Brain pericyte (primary cell): ENCODE measurements at places on chromosomes 7 and 10.
A peak's percentile ranks its signal among the peaks of the same experiment; 100 is the strongest.

DNA sequence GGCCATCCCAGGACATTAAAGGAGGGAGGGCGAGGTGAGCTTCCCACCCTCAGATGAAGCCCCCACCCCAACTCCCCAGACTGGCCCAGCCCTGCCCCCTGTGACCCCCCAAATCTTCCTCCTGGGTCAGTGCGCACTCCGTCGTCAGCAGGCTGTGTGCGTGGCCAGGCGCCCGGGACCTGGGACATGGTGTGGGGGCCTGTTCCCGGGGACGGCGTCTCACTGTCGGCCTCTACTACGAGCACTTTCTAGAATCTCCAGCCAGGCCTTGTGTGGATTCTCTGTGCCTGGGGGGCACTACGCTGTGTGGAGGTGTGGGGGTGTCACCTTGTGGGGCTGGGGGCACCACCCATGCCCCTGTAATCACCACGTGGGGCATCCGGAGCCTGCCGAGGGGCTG lies 9.8 kb downstream of the PWWP2B start:
- DNase-seq, result no peak

GRCh38 chr10:21144047-21144446 lies 246.9 kb upstream of the NEBL start:
- no peak for DNase-seq

DNA sequence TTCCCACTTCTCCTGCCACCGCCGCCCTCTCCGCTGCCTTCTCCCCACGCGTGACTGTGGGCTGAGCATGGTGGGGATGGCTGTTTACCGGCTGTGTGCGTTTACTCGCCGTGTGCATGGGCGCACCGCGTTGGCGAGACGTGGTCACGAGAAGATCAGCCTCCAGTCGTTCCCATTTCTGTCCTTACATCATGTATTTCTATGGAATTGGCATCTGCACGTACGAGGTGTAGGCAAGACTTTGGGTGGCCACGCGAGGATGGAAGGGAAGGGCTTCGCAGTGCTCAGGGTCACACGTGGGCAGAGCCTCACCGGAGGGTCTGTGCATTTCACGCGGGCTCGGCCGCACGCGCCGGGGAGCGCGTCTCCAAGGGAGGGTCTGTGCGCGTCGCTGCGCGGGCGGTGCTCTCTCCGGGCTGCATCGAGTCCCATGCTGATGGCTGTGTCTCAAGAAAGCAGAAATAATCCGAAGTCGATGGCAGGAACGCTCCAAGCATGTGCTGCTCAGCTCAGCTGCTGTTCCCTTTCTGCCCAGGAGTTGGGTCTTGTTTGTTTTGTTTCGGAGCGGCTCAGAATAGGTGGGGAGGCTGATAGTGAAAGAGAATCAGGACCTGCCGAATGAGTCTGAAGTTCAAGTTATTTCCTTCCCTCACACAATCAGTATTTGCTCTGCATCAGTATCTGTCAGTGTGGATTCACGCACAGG lies 973 bp downstream of the CAMK1D start:
- DNase-seq, result no peak

- no peak for DNase-seq
Observed at GRCh38 chr7:95478272-95479037, 7.3 kb upstream of the ASB4 start.

DNA sequence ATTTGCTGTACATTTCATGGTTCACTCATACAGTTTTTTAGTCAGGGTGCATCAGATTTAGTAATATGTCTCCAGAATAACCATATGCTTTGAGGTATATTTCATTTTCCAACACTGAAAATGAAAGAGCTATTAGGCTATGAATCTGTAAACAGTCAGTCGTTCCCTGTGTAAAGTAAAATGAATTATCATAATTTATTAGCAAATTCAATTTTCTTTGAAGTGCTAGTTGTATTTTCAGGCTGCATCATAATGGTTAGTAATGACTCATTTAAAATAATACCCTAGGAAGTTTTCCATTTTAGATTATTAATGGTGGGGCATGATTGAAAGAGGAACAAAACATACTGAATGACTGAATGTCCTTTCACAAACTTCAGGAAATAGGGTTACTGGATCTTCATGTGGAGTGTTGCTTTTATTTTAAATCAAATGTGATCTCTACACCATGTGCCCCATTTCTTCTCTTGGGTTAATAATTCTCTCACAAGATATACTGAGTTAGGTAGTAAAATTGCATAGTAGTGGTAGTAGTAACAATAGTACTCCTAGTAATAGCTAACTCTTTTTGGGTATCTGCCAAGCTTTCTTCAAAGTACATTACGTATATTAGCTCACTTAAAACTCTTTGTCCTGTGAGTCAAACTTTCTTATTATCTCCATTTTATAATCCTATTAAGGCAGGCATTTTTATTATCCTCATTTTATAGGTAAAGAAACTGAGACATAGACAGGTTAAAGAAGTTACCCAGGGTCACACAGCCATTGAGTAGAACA lies 476.5 kb downstream of the SUGCT start:
- DNase-seq, result no peak

DNA sequence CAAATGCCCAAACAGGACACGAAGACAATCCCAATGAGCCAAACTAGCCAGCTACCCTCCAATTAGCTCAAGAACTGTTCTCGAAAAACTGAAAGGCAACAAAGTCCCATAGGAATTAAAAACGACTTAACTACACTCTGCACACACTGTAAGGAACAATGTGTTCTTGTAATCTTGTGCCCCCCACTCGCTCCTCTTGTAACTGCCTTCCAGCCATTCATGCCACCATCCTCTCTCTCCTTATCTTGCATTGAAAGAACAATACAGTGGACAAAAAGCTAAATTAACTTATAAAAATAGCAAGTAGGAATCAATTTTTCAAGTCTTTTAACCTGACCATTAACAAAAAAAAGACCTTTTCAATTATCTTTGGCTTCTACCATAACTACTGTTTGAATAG lies 2.9 kb downstream of the CYTH3 start:
- DNase-seq, result no peak

- DNase-seq, result no peak
Observed at GRCh38 chr7:36403452-36403851, 13.8 kb downstream of the ANLN start.

- no peak for DNase-seq
Observed at GRCh38 chr7:66747881-66748511, 7.5 kb downstream of the RABGEF1 start.

GRCh38 chr10:59025981-59026765 lies 150.3 kb upstream of the PHYHIPL start:
- DNase-seq, result no peak

DNA sequence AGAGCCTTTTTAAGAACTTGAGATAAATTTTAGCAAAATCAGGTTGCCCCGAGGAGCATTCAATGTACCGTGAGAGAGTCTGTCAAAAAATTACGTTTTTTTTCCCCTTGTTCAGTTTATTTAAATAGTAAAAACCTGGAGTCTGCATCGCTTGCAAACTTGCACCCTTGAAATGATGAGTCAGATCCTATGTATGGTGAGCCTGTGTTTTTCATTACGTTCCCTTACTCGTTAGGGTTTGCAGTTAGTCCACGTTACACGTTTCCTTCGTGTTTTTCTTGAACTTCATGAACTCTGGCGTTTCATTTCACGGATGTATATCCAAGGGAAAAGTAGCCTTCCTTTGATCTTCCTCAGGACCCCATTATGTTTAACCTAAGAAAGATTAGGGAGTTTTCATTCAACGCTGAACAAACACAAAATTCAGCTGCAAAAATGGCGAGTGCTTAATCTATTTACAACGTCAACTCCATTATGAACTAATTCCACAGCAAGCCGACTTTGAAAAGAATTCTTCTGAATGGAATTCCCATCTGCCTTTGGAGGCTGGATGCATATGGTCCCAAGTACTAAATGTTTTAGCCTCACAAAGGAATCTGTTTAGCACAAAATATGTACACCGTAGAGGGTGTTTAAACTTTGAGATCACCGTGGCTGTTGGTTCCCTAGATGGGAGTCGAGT lies 182.4 kb downstream of the MYOF start:
- DNase-seq, result no peak

GRCh38 chr7:128878226-128879105 lies 15.8 kb downstream of the ATP6V1F start:
- no peak for DNase-seq

DNA sequence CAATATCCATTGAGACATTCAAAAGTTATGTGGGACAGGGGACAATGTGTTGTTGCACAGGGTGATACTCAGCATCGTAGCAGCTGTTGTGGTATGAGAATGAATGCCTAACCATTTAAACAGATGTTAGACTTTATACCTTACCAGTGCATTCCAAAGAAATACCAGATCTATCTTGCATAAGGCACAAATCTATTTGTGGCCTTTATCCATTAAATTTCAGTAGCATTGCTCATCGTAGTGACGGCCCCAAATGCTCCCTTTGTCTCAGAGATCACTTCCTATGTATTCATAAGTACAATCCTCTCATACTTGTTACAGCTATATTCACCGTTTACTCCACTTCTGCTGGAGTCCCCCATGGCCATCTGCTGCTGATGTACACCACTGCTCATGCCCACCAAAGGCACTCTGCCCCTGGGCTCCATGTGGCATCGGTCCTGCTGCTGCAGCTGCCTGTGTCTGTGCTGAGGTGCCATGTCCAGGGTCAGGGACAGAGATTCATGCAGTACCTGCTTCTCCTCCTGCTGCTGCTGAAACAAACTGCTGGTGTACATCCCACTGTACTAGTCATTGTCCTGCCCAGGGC lies 96.3 kb downstream of the CPED1 start:
- DNase-seq, result no peak

GRCh38 chr7:99310004-99310403 lies 15.7 kb upstream of the ARPC1A start:
- DNase-seq, result no peak

DNA sequence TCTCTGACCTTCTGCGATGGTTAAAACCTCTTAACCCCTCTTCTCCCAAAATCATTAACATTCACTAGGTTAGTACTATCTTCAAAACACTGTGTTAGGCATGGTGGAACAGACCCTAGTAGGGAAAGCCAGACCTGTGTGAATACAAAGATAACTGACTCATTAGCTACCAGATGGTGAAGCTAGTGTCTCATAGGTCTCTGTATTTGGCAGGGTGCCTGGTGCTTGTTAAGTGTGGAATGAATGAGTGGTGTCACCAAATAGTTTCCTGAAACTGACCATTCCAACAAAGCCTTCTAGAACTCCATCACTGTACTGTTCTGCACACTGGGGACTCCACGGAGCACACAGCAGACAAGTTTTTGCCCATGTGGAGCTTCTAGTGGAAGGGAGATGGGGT lies 27.7 kb upstream of the TM9SF3 start:
- no peak for DNase-seq

GRCh38 chr7:80319461-80319860 lies 184.8 kb downstream of the GNAI1 start:
- no peak for DNase-seq

DNA sequence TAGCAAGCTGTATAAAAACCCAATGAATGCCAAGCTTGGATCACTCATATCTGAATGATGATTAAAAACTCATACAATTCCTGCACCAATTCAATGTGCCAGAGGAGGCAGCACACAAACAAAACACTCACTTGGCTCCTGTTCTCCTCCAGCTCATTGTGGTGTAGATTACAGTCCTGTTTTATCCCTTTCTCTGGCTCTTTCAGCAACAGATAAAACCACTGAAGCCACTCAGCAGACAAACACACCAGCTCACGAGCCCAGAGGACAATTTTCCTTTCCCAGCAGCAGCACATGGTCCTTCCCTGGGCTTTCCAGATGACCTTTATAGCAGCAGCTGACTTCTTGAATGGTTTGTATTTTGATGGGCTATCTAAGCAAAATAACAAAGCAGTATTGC lies 107.3 kb upstream of the STARD3NL start:
- DNase-seq, result no peak

- no peak for DNase-seq
Observed at GRCh38 chr7:125256446-125256845, 326.8 kb upstream of the POT1 start.

GRCh38 chr7:18292584-18292983 lies 203.0 kb upstream of the HDAC9 start:
- DNase-seq, result no peak

DNA sequence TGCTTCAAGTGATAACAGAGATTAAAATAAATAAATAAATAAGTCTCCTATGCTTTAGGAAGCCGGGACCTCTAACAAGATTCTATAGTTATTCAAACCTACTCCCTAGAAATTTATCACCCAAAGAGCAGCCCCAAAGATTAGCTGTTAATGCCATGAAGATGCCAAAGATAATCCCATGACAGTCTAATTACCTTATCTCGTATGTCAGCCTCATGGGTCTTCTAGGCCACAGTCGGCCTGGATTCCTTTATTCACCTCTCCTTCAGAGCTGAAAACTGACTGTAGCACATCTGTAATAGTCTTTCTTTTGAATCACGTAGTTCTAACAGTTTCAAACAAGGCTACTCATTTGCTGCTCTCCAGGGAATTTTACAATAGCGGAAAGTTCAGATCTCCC lies 24.2 kb downstream of the COL1A2 start:
- no peak for DNase-seq

DNA sequence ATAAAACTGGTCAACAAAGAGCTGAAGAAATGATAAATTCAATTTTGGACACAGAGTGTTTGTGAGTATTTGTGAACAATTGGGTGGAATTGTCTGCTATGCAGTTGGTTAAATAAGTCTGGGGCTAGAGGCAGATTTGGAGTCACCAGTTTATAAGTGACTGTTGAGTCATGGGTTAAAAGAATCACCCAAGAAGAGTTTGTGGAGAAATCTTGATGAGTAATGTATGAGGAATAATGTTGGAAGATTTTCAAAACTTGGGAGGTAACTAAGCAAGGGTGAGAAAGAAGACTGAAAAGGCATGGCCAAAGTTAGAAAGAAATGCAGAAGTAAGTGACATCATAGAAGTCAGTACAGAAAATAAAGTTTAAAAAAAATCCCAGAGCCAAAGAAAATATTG lies 750.7 kb downstream of the MAGI2 start:
- peak; percentile 55 for DNase-seq

DNA sequence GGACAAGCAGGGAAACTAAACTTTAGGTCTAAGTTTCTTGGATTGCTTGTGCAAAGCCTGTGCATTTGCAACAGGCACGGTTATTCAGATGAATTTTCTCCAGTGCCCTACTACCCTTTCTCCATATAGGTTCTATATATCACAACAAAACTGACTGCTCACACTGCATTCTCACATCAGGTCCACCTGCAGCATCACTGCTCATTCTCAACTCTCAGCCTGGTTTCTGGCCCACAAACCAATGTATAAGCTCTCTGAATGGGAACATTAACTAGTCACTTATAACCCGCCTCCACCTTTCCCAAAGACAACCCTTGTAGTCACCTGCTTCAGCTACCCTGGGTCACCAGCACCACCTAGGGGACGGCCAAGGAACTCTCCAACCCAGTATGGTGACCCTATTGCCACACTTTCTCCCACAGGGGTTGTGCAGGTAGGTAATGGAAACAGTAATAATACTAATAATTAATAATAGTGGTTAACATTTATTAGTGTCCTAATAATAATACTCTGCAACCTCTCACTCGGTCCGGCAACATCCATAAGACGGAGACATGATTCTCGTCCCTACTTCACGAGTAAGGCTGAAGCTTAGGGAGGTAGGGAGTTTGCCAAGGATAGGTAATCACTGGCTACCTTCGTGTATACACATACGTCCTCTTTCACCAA lies 97.3 kb downstream of the CLEC2L start:
- no peak for DNase-seq

GRCh38 chr10:114481055-114481454 lies 76.8 kb upstream of the AFAP1L2 start:
- no peak for DNase-seq
